ENCODE measurements at places on chromosomes 7 and 10.

- no peak for DNase-seq
Measured at GRCh38 chr10:84200537-84201243, 6.4 kb downstream of the CDHR1 start.

DNA sequence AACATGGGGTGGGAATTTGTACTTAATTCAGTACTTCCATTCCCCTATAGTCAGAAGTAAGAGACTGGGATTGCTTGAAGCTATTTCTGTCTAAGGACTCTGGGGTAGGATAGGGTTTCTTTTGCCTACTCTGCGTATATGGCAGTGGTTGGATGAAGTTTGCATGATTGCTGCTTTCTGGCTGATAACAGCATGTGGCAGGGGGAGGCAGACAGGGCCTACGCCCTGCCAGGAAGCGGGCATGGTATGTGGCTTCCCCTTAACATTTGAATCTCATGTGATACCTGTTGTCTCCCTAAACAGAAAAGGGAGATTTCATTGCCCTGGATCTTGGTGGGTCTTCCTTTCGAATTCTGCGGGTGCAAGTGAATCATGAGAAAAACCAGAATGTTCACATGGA lies 57.1 kb downstream of the TACR2 start:
- no peak for DNase-seq

DNA sequence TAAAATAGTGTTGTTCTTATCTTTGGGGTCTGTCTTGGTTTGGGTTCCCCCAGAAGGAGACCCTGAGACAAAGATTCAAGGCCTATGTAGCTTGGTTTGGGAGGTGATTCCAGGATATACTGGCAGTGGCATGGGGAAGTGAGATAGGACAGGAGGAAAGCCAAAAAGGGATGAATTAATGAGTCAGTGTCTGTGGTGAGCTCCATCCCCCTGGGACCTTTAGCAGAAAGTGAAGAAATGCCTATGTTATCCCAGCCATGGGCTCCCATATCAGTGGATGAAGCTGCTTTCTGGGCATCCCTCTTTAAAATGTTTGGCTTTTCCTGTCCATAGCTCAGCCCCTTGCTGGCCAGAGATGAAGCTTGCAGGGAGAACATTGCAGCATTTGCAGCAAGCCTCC lies 217.0 kb upstream of the CTBP2 start:
- no peak for DNase-seq

DNA sequence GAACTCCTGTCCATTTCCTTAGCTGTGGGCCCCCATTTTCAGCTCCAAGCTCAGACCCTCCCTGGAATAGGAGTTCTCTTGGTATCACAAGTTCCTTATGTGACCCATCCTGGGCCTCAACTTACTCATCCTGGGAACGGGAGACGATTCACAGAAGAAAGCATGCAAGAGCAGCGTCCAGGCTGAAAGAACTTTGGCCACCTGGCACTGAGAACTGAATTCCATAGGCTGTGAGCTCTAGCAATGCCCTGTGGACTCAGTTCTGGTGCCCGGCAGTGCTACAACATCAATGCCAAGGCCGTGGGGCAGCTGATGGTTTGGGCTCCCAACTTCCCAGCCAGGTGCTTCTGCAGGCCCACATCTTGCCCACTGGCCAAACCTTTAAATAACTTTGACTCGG lies 3.9 kb upstream of the CUEDC2 start:
- no peak for DNase-seq

GRCh38 chr10:113496111-113497109 lies 56.4 kb upstream of the HABP2 start:
- DNase-seq: no peak

GRCh38 chr10:24851629-24852028 lies 100.8 kb downstream of the PRTFDC1 start:
- no peak for DNase-seq

DNA sequence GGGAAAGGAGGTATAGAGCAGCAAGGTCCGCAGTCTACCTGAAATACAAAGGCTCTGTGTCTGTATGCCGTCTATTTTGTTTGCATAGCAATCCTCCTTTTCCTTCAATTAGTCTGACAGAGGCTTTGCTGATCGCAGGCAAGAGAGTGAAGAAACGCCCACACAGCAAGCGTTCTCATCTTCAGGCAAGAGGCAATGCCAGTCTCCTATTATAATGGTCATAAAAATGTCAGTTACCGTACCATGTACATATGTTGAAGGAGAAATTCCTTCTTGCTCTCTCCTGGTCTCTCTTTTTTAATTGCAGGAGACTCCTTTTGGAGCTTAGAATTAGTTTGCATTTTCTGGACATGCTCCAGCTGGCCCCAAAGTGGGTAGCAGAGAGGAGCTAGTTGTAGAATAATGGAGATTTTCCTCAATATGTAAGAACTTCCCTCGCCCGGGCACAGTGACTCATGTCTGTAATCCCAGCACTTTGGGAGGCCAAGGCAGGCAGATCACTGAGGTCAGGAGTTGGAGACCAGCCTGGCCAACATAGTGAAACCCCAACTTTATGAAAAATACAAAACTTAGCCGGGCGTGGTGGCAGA lies 139.5 kb downstream of the PFKFB3 start:
- no peak for DNase-seq

DNA sequence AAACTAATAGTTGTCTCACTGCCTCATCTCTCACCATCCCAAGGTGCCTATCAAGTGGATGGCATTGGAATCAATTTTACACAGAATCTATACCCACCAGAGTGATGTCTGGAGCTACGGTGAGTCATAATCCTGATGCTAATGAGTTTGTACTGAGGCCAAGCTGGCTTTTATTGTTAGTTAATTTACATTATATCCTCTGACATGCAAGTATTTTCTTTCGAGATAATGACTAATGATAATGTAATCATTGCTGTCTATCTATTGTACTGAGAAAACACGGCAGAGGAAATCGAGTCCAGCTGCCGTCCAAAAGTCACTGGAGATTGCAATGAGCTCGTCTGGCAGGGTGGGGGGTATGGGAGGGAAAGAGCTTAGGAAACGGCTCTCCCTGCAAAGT lies 172.4 kb upstream of the LANCL2 start:
- no peak for DNase-seq

GRCh38 chr10:91317541-91317940 lies 92.6 kb upstream of the HECTD2 start:
- DNase-seq: no peak

- peak; percentile 53 for DNase-seq
Measured at GRCh38 chr10:130179640-130180039, 43.4 kb downstream of the GLRX3 start.

- DNase-seq: no peak
Measured at GRCh38 chr10:36303896-36304295, 661.8 kb upstream of the FZD8 start.

DNA sequence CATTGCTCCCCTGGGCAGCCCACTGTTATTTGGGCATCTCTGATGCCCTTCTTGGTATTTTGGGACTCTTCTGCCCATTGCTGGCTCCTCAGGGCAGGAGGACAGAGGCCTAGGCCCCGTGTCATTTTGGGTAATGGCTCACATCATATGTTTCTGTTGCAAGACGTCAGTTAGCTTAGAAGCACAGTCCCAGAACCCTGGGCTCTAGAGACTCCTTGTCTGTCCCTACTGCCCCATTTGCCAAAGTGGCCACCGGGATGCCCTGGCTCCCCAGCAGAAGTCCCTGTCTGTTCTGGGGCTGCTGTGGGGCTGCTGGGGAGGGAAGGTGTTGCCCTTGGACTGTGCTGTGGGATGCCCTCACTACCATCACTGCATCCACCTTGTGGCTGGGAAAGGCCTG lies 48.8 kb downstream of the ADCYAP1R1 start:
- no peak for DNase-seq

- no peak for DNase-seq
Measured at GRCh38 chr7:124781418-124781817, 15.8 kb upstream of the GPR37 start.

DNA sequence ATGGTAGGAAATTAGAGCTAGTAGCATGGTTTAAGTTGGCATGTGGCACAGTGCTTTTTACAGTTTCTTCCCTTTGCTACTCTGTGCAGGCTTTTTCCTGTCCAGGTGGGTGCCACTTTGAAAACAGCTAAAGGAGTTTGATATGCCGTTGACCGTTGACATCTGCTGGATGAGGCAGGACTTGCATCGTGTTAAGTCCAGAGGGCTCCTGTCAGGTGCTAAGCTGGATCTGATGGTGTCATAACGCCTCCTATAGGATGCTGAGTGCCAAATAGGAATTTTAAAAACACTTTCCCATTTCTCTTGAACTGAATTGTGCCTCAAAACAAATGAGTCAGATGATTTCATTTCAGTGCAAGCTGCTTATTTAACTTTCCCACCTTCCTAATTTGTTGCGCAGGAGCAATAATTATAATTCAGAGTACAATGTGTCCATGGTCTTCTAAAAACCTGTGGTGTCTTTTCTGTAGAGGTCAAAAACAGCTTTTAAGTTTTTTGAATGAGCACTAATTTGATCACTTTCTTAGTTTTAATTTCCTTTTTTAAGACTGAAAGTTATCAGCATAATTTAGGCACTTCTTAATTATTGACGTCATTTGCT lies 178.3 kb downstream of the CDCA7L start:
- peak; percentile 8 for DNase-seq

- DNase-seq: no peak
Measured at GRCh38 chr10:124677293-124677699, 66.9 kb downstream of the FAM53B start.

DNA sequence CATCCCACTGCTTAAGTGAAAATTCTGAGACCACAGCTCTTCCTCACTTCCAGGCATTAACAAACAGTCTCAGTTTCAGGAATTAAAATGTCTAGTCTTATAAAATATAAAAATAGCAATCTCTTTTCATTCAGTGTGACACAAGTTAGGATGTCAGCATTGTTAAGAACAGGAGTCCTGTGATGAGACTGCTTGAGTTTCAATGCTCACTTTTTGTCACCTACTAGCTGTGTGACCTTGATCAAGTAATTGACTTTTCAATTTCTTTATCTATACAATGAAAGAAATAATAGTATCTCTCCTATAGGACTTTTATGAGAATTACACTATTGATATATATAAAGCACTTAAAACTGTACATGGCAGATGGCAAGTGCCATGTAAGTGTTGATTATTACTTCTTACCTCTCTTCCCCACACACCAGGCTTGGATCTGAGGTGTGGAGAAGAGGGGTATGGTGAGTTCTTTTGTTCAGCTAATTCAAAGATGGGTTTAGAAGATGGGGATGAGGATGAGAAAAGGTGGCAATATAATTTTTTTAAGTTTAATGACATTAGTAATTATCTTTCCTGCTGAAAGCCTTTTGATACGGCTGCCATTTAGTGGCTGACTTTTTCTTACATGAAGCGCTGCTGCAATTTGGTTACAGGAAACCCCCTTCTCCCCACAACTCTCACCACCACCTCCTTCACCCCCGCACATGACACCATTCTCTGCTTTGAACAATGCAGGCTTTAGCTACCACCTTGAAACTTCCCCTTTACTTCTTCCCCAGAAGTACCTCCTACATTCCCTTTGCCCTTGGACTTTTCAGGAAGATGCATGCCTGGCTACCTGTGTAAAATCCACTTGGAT lies 20.8 kb upstream of the HYAL4 start:
- no peak for DNase-seq

DNA sequence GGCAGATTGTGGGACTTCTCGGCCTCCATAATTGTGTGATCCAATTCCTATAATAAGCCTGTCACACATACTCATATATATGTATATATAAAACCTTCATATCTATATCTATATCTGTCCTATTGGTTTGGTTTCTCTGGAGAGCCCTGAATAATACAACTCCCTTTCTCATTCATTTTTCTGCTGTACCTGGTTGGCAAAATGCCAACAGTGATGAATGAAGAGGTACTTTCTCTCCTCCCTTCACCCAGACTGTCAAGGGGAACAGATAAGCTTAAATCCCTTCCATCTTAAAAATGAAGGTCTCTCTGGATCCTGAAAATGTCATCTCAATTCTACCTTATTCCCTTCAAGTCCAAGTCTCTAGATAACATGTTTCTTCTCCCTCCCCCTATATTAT lies 60.3 kb upstream of the FOXP2 start:
- no peak for DNase-seq

GRCh38 chr7:75688200-75689136 lies 50.3 kb downstream of the HIP1 start:
- DNase-seq: no peak

GRCh38 chr7:147569116-147569913 lies 1021.3 kb upstream of the C7orf33 start:
- DNase-seq: no peak

DNA sequence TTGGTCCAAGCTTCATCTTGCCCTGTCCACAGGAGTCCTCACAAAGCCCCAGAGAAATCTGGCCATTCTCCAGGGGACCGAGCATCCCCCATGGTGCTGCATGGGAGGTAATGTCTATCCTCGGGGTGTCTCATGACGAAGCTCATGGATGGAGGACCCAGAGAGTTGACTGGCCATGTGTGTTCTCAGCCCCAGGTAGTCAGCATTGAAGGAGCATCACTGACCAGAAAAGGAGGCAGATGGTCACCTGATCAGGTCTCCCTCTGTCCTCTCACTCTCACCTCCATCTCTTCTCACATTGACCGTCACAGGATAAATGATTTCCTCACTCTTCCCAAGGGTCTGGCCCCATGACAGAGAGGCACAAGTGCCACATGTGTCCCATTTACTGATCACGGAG lies 33.4 kb upstream of the GDF10 start:
- DNase-seq: no peak

DNA sequence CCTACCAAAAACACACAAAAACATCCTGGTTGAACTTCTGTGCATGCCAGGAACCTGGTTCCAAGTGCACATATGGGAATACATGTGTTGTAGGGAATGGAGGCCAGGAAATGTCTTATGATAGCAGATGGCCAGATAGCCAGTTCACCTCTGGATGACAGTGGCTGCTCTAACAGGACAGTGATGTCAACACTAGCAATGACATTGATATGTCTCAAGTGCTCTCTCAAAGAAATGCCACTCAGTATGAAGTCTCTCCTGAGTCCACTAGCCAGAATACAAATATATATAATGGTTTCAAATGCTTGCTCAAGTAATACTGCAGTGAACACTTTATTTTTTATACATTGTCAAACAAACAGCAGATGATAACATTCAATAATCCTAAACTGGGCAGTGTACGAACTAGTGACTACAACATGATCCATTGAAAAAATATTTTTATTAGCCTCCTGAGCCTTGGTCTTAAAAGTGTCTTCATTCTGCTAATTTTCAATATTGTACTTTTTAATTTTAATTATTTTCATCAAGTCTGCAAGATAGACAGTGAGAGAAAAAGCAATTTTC lies 26.0 kb upstream of the PCDH15 start:
- no peak for DNase-seq

DNA sequence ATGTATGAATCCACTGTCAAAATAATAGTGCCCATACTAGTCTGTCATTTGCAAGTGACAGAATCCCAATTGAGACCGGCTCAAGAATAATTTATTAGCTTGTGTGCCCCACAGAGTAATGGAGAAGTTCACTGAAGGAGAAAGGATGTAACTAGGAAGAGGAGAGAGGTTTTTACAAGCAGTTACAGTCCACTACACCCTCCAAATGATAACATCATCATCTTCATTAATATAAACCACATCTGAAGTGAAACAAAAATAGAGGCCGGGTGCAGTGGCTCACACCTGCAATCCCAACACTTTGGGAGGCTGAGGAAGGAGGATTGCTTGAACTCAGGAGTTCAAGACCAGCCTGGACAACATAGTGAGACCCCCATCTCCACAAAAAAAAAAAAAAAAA lies 226.8 kb downstream of the SKIDA1 start:
- no peak for DNase-seq

- DNase-seq: no peak
Measured at GRCh38 chr10:86104611-86105145, 261.9 kb downstream of the GRID1 start.

GRCh38 chr10:124592101-124592500 lies 130.5 kb downstream of the LHPP start:
- DNase-seq: no peak

- no peak for DNase-seq
Measured at GRCh38 chr10:122182308-122182707, 88.8 kb upstream of the BTBD16 start.

GRCh38 chr7:82257118-82257695 lies 186.4 kb downstream of the CACNA2D1 start:
- DNase-seq: no peak

Data from SK-N-MC (cell line).